ENCODE measurements at places on chromosomes 3 and 15.

DNA sequence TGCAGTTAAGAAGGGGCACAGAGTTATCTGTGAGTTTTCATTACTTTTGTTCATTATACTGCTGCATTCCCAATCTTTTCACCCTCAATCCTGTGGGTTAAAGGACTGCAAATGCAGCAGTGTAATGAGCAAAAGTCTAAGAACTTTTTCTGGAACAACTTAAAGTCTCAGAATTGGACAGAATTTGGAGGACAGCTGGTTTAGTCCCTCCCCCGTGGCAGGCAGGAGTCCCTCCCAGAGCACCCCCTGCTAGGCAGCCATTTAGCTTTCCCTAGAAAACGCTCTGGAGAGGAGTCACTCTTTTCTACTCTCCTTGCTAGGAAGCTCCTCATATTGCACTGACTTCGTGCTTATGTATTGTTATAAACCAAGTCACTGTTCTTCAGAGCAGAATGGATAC lies 156.3 kb upstream of the UBE2E1 start:
- DNase-seq: no peak

- no peak for DNase-seq
These were observed 411.5 kb upstream of the PROK2 start for GRCh38 chr3:72196377-72196929.

- no peak for DNase-seq
These were observed 36.9 kb downstream of the CTNNB1 start for GRCh38 chr3:41236228-41236627.

GRCh38 chr3:38758557-38758956 lies 57.5 kb downstream of the SCN10A start:
- no peak for DNase-seq

- DNase-seq: no peak
These were observed 156.9 kb upstream of the PRICKLE2 start for GRCh38 chr3:64382153-64382552.

GRCh38 chr15:65619626-65620290 lies 2.0 kb upstream of the SLC24A1 start:
- no peak for DNase-seq

DNA sequence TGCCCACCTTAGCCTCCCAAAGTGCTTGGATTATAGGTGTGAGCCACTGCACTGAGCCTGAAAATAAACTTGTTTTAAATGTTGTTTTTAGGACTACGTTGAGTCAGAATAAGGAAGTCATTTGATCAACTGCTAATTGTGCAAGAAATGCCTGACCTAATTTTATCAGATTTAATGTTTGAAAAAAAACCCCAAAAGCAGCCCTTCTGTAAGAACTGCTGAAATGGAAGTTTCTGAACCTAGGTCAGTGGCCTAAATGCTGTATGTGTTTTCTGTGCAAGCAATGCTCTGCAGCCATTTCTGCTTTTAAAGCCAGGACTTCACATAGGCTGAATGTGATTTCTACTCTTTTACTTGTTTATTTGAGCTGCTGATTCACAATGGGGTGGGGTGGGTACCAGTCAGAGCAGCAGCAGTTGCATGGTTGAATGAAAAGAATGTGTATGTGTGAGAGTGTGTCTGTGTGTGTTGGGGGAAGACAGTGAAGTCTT lies 6.6 kb downstream of the GPX1 start:
- no peak for DNase-seq

DNA sequence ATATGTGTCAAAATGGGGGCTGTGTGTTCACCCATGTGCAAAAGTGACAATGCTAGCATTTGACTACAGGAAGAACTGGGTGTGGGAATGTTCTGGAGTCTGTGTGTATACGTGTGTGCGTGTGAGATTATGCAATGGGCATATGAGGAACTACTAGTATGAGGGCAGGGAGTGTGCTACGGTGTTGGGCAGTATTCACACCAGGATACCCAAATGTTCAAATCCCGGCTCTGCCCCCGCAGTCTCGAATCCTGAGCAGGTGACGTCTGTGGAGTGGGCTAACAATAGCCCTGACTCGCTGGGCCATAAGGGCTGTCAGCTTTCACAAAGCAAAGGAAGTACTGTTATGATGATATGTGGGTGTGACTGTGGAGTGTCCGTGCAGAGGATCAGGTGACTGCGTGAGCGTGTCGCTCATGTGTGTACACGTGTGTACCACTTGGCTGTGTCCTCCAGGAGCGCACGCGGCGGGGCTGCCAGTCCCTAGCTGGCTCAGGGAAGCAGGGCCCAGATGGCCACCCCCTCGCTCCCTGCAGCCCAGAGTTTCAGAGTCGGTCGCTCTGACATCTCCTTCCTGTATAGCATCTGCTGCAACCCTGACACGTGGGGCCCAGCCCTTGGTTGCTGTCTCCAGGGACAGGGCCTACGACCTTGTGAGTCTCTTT lies 27.2 kb downstream of the IQSEC1 start:
- no peak for DNase-seq

GRCh38 chr3:183330881-183331280 lies 77.8 kb downstream of the B3GNT5 start:
- DNase-seq: no peak

DNA sequence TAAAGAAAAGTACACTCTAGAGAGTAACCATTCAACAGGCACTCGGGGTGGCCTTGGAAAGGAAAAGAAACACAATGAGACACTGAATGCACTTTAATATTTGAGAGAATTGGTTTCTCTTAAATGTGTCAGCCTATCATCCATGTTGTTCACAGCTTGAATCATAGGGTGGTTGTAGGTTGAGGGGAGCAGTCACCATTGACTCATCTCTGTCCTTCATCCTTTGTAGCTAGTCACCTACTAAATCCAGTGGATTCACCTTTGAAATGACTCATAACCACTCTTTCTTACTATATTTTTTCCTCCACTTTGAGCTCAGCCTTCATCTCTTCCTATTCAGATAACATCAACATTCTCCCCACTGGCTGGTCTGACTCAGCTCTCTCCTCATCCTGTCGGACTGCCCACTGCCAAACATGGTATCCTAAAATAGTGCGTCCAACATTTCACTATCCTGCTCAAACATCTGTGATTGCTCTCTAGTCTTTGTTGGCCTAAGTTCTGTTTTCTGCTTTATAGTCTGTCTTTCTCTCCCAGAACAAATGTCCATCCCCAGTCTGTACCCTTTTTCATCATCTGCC lies 182.7 kb upstream of the GADL1 start:
- DNase-seq: no peak

GRCh38 chr3:69665026-69665737 lies 74.1 kb upstream of the MITF start:
- no peak for DNase-seq

DNA sequence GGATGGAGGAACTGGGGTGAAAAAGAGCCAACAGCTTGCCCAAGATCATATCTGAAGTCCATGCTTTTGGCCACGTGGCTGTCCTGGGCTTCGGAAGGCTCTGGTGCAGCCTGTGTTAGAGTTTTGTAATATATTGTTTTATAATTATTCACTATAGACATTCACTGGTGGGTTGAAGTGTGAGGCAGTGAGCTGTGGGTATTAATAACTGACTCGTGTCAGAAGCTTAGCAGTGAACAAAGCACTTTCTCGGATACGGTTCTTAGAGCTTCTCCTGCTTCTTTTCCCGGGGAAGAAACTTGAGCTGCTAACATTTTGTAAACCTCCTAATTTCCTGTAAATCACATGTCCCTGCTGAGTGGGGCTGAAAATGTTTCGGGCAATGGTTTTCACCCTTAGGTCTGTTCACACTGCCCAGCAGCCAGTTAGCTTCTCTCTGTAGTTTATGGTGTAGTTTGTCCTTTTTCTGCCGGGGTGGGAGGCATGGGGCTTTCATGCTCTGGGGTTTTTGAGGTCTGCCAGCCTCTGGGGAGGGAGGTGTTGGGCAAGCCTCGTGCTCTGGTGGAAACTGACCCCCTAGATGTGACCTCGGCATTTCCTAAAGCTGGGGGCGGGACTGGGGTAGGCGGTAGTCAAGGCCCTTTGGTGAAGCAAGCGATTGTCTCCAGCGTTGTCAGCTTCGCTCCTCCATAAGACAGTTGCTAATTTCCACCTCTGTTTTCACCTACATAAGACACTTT lies 1.7 kb downstream of the MRAS start:
- DNase-seq: no peak

DNA sequence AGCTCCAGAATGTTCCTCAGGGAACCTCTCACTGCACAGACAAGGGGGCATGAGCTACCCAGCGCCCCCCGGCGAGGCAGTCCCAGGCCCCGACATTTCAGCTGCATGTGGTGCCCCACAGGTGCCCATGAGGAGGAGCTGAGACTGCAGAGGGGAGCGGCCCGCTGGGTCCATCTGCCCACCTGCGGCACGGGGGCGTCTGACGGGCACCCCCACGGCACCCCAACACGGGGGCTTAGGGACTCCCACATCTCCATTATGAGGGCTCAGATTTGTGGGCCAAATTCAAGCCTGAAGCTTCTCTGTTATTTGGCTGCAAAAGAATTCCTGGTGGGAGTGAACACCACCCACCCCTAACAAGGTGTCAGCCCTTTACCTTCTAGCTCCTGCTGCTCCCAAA lies 258.4 kb downstream of the UACA start:
- DNase-seq: no peak

DNA sequence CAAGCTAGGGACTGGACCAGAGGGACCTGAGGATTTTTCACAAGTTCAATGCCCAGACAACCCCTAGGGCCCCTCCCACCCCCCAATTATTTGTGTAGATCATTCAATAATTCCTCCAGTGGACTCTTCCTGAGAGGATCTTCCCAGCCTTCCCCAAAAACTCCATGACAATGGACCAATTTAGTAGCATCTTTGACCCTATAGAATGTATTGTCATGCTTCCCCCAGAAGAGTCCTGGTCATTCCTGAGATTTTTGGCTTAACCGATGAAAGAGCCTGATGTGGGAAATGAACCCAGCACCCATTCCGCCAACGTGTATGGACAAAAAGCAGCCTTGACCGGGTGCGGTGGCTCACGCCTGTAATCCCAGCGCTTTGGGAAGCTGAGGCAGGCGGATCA lies 119.2 kb upstream of the RNF7 start:
- DNase-seq: no peak

DNA sequence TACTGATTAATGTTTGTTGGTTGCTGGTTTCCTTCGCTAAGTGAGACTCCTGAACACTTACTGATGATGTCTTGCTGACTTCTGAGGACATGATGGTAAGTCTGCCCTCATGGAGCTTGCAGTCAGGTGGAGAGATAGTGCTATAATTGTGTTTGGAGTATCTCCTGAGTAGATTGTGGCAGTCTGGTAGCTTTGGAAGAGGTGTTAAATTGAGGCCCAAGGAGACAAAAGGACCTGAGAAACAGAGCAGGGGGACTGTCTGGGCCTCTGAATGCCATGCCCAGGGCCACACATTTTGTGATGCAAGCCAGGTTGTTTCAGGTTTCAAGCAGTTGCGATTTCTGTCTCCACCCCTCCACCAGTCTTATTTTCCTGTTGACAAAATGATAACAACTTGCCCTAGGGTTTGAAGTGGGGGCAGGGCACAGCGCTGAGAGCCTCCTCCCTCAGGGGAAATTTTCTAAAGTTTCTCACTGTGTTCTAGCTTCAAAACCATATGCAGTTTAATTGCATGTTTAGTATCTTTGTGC lies 16.7 kb downstream of the SMAD3 start:
- DNase-seq: no peak

- DNase-seq: no peak
These were observed 3.0 kb downstream of the INKA1 start for GRCh38 chr3:49805897-49806701.

GRCh38 chr15:88179562-88179961 lies 77.0 kb downstream of the NTRK3 start:
- DNase-seq: no peak

DNA sequence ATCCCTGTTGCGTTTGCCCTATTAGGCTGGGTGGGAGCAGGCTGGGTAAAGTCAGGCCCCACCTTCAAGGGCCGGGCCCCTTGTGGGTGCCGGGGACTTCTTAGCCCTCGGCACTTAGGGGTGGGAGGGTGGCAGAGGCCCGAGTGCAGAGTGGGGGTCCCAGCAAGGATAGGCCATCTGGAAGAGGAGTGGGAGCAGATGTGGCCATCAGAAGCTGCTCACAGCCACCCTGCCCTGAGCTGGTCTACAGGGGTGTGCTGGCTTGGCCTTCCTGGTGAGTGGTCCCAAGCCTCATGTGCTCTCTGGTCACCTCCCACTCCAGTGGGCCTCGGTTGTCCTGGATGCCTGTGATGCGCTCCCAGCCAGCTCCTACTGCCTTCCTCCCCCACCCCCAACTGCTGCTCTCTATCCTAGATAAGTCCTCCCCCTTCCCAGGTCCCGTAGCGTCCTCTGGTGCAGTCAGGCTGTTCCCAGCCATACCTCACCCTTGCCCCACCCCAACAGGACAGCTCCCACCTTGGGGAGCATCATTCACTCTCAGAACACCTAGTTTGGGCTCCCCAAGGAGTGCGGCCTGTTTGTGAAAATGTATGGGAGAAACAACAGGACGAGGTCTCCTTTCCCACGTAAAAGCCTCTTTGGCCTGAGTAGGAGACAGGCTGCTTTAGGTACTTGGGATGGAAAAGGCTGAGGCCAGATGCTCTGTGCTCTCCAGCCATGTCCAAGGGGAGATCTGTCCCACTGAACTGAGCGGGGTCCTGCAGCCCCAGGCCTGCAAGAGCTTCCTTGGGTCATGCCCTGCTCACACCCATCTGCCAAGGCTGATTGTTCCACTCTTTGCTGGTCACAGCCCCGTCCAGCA lies 24.9 kb upstream of the PLXNA1 start:
- DNase-seq: no peak

DNA sequence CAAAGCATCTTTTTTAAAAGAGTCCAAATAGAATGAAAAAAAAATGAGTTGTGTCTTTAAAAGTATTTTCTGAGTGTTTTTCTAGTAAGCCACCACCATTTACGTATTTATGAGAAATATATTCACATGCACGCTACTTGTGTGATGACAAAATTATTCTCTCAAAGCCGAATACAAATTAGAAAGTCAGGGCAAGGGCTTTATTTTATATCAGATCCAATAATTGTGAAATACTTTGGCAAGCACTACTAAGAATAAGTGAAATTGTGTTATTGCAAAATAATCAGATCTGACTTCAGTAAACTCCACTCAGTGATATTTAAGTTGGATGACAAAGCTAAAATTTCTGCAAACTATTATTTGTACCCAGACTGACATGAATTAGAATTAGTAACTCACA lies 589.3 kb upstream of the KCNMB2 start:
- no peak for DNase-seq

DNA sequence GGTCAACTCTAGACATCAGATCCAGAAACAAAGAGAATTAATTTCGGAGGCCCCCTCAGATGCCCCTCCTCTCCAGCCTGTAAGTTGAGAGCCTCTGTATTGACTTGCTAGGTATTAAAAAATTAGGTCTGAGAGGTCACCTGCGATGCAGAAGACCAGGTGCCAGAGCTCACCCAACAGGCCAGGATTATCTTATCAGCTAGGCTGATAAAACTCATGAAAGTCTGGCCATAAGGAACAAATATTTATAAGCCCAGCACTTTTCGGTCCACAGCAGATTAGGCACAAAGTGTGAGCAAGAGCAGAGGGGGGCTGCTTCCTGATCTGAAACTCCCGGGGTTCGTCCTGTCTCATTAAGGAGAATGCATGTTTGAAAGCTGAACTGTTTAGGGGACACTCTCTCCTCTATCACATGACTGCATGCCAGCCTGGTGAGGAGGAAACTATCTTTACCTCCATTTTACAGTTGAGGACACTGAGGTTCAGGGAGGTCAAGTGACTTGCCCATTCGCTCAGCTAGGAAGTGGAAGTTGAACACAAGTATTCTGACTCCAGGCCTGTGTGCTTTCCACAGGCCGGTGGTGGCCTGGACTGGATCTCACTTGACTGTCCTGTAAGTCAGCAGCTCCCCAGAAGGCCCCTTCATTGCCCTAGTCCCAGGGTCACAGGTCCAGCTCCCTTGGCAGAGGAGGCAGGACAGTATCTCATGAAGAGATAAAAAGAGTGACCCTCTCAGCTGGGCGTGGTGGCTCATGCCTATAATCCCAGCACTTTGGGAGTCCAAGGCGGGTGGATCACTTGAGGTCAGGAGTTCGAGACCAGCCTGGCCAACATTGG lies 39.6 kb upstream of the MAGEF1 start:
- DNase-seq: no peak
